ENCODE measurements at places on chromosomes 13 and 19.

DNA sequence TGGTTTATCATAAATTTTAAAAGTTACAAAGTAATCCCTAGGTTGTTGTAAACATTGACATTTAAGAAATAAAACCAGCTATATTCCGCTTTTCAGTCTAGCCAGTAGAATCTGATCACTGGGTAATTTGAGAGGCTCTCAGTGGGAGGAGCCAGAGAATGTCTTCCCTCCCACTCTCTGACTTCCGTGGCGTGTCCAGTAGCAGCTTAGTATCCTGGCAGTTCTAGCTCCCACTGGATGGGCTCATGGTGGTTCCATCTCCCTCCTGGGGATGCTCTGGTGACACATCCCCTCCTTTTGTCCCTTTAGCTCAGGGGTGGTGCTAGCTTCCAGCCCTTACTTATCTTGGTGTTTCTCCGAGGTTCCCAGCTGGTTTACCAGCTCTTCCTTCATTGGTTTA is 34.5 kb downstream of the MTUS2 start:
- DNase-seq, result no peak

DNA sequence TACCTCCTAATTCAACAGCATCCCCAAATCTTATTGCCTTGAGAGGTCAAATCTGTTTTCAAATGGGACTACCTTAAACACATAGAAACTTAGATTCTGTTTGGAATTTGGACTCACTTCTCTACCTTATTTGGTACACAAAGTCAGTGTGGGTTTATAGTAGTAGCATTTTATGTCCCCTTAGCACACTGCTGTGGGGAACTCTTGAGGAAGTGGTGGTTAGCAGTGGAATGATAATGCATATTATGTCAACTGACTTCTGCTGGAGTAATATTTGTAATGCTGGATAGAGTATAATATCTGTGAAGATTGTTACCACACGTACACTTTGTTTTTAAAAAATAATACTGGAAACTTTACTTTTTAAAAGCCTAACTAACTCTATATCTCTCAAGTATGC is 386.3 kb downstream of the NDFIP2 start:
- DNase-seq, result no peak

DNA sequence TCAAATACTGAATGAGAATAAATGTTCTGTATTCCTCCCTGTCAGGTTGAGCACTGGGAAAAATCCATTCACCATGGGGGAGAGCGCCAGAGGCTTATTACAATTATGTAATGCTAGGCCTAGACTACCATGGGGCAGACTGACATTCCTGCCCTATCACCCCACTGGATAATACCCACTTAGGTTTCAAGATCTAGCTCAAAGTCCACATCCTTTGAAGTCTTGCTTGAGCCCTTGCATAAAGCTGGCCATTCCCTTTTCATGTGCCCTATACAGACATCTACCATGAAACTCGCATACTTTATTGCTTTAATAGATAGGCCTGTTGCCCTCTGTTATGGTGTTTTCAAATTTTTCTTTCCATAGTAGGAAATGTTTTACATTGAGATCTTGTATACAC is 149.3 kb downstream of the RGCC start:
- DNase-seq, result no peak

DNA sequence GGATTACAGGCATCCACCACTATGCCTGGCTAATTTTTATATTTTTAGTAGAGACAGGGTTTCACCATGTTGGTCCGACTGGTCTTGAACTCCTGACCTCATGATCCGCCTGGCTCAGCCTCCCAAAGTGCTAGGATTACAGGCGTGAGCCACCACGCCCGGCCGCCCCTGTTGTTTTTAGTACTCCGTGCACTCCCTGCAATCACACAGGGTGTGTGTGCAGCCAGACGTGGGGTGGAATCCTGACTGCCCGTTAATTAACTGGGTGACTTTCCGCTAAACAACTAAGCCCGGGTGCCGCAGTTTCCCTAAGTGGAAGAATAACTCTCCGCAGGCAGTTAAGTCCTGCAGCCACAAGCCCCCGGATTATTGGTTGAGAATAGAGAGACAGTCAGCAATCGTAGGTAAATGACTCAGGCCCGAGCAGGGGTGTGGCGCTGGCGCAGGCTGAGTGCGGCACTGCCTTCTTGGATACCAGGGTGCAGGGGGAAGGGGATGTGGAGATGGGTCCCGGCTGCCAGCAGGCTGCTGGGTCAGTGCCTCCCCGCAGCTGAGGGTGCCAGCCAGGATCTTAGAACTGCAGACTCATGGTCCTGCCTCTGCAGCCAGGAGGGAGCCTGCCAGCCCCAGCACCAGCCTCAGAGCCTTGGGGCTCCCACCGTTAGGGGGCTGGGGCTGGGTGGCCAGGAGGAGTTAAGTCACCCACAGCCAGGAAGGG is 6.1 kb upstream of the FXYD3 start:
- DNase-seq, result peak; percentile 67

GRCh38 chr13:110592665-110593064 is 22.7 kb upstream of the NAXD start:
- DNase-seq, result no peak

- DNase-seq, result no peak
Measured at GRCh38 chr13:92769046-92769445, 457.6 kb upstream of the GPC6 start.

DNA sequence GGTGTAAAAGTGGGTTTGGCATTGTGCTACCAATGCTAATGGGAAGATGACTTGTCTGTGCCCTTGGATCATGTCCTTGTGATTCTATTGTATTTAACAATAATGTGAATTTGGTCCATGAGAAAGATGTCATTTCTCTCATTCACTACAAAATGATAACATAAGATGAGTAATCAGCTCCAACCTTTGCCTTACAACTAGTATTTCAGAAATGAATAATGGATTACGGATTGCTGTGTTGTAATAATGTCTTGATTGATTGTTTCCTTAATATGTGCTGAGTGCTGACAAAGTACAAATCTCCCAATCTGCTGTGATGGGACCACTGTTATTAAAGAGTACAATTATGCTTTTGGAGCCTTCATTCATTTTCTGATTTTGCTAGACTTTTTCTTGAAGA is 375.0 kb downstream of the PCDH9 start:
- no peak for DNase-seq

DNA sequence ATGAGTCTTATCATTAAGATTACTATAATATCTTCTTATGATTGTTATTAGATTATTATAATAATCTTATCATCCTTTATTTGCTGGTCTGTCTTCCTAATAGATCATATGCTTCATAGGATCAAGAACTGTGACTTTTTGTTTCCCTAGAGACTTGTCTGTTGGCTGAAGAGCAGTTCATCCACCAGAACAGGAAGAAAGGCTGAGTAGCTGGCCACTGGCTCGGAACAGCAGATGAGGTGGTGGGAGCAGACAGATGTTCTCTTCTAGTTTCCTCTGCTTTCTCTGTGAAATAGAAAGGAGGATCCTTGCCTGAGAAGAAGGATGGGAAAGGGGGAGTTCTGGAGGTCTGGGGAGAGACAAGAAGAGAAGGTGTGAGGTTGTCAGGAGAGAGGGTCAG is 120.0 kb downstream of the CCNA1 start:
- DNase-seq, result no peak

DNA sequence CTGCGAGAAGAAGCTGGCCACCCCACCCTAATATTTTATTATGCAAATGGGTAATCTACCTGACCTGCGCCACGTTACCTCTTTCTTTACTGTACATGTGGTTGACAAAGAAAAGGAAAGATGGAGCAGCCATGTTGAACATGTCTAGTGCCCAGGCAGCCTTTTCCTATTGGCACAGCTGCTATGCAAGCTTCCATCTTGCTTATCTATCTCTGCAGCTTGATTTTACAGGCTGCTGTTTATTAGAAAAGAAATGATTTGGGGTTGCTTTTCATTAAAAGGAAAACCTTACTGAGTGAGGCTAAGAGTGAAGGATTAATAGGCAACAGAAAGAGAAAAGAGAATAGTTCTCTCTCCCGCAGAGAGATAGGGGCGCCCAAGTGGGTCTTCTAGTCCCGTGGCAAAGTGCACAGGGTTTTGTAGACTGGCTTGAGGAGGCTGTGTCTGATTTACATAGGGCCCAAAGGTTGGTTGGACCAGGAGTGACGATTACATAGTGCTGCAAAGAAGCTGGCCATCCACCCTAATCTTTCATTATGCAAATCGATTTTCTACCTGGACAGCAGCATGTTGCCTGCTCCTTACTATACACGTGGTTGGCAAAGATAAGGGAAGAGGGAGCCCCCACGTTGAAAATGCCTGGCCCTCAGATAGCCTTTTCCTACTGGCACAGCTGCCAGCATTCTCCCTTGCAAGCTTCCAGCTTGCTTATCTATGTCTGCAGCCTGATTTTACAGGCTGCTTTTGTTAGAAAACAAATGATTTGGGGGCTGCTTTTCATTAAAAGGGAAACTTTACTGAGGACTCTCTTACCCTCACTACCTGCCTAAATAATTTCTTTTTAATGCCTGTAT is 28.3 kb downstream of the OR10H4 start:
- DNase-seq, result no peak

DNA sequence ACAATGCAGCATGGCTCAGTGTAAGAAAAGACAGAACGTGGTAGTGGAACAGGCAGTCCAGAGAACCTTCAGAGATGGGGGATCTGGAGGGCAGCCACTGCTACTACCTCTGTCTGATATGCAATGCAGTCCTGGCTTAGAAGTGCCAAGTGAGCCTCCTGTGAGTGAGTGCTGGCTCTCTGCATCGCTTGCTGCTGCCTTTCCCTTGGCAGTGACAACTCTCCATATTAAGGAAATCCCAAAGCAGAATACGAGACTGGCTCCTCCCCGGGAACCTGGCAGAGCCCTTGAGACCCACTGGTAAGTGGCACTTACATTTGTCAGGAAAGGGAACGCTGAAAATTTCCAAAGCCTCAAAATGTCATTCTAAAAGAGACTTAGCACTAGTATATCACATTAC is 7.5 kb downstream of the DOCK9 start:
- no peak for DNase-seq

DNA sequence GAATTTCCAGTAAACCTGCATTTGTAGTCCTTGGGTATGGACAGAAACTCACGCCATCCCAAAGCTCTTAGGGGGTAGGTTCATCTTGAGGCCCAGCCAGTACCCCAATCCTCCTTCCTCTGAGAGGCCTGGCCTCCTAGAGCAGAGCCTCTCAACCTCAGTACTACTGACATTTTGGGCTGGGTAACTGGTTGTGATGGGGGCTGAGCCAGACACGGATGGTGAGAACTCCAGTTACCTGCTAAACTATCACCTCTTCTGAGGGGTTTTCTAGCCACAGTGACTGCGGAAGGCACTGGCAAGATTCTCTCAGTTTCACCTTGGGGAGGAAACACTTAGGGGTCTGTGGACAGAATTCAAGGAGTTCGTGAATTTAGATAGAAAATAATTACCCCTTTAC is 156.2 kb downstream of the CACNA1A start:
- DNase-seq, result no peak

- DNase-seq, result no peak
Measured at GRCh38 chr13:50599046-50599445, 244.4 kb downstream of the DLEU7 start.

- DNase-seq, result no peak
Measured at GRCh38 chr19:30049226-30049625, 107.2 kb downstream of the URI1 start.

DNA sequence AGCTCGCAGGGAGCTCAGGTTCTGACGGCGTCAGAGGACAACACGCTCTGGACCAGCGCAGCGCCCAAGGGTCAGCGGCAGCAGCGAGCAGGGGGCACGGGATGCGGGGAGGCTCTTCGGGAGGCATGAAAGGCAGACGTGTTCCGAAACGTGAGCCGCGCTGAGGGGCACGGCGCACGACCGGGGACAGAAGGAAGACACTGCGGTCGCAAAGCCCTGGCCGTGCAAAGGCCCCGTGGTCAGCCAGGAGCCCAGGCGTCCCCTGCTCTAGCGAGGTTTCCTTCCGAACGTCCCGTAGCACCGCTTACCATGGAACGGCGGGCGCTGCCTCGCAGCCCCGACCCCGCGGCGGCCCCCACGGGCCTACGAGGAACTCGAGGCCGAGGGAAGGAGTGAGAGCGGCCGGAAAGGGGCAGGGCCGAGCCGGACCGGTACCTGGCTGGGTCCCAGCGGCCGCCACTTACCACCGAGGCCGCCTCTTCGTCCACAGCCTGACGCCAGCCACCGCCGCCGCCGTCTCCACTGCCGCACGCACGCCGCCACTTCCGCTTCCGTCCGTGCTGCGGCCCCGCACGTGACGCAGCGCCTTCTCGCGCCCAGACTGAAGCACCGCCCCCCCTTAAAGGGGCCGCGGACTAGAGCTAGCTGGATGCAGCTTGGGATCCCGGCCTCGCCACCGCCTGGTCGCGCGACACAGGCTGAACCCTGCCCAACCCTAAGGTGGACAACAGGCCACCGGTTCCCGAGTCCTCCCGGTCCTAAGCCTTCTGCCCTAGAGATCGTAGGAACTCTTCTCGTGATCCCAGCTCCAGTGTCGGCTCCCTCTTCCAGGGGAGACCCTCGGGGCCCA is 9.4 kb downstream of the ABHD17A start:
- peak; percentile 94 for DNase-seq

Data from head of caudate nucleus (tissue), 42 donors.